ENCODE measurements at places on chromosomes 7 and 10. TPM values are rescaled to one million over a fixed set of nuclear protein-coding genes. Genes with fewer than 3 reads are reported as not detected.

Gene FAM221A
- total RNA-seq = 4.8 TPM

Gene KIF11
- total RNA-seq = 3.1 TPM

Gene DUSP5
- total RNA-seq = 62.2 TPM

- DNase-seq = no peak
Measured at GRCh38 chr10:24685958-24686540, 37.6 kb downstream of the ARHGAP21 start.
